Fibroblast of lung (primary cell): ENCODE measurements at places on chromosomes 3 and 15. TPM values are rescaled to one million over a fixed set of nuclear protein-coding genes. Genes with fewer than 3 reads are reported as not detected.

The RSRC1 gene
- total RNA-seq, result 38.5 and 43.1 TPM in 2 replicates

The ABTB1 gene
- 8.2 and 15.5 TPM in 2 replicates for total RNA-seq

The CCR8 gene
- total RNA-seq, result not detected in 2 replicates

The XRN1 gene
- total RNA-seq, result 40.3 and 55.7 TPM in 2 replicates

The TYRO3 gene
- total RNA-seq, result 9.8 and 14.9 TPM in 2 replicates

The ADAMTS17 gene
- under 0.01 and 0.17 TPM in 2 replicates for total RNA-seq

The C3orf70 gene
- total RNA-seq, result 0.26 and 0.33 TPM in 2 replicates

The LRRC31 gene
- total RNA-seq, result not detected in 2 replicates

The SPG21 gene
- 68.4 and 90.4 TPM in 2 replicates for total RNA-seq

The EPHA6 gene
- total RNA-seq, result under 0.01 TPM in 1 of 2 replicates, not detected in the other

The RPSA gene
- 1,607 and 2,136 TPM in 2 replicates for total RNA-seq

The RASGRF1 gene
- total RNA-seq, result not detected in 2 replicates

The IGSF11 gene
- total RNA-seq, result under 0.01 and 0.26 TPM in 2 replicates

The NR1I2 gene
- total RNA-seq, result under 0.01 TPM in 1 of 2 replicates, not detected in the other

The CERS3 gene
- not detected in 2 replicates for total RNA-seq

The SGO1 gene
- total RNA-seq, result 0.26 and 1.8 TPM in 2 replicates

The ARPIN gene
- total RNA-seq, result 13.2 and 13.9 TPM in 2 replicates

The SAMD7 gene
- not detected in 2 replicates for total RNA-seq

The CLDN1 gene
- 2.6 and 7.1 TPM in 2 replicates for total RNA-seq

The CRABP1 gene
- total RNA-seq, result not detected in 2 replicates

The GADL1 gene
- 2.6 and 3.6 TPM in 2 replicates for total RNA-seq

The ACTC1 gene
- 0.33 TPM in 1 of 2 replicates, not detected in the other for total RNA-seq

The NR2E3 gene
- total RNA-seq, result 0.77 and 1.3 TPM in 2 replicates

The RBM5 gene
- 156 and 174 TPM in 2 replicates for total RNA-seq

The THAP10 gene
- total RNA-seq, result 2.3 and 5.0 TPM in 2 replicates

The DNAJC13 gene
- total RNA-seq, result 65.7 and 89.0 TPM in 2 replicates
